ENCODE measurements at places on chromosomes 5 and 9.
A peak's percentile ranks its signal among the peaks of the same experiment; 100 is the strongest.

DNA sequence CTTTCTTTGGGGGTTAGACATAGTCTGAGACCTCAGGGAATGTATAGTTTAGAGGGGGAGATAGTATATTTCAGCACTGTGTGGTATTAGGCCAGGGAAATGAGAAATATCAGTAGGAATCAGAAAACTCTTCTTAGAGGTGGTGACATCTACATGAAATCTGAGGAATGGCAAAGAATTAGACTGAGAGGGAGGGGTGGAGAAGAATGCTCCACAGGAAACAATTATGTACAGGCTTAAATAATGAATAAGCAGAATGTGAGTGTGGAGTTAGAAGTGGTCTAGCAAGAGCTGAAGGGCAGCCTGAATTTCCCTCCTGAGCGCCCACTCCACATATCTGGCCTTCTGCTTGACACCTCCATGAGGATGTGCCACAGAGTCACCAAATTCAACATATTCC lies 3.6 kb upstream of the MACIR start:
- no peak for DNase-seq

- no peak for DNase-seq
Observed at GRCh38 chr9:73133921-73134407, 17.7 kb upstream of the ANXA1 start.

- DNase-seq, result no peak
Observed at GRCh38 chr9:108562176-108562575, 293.6 kb downstream of the ACTL7B start.

DNA sequence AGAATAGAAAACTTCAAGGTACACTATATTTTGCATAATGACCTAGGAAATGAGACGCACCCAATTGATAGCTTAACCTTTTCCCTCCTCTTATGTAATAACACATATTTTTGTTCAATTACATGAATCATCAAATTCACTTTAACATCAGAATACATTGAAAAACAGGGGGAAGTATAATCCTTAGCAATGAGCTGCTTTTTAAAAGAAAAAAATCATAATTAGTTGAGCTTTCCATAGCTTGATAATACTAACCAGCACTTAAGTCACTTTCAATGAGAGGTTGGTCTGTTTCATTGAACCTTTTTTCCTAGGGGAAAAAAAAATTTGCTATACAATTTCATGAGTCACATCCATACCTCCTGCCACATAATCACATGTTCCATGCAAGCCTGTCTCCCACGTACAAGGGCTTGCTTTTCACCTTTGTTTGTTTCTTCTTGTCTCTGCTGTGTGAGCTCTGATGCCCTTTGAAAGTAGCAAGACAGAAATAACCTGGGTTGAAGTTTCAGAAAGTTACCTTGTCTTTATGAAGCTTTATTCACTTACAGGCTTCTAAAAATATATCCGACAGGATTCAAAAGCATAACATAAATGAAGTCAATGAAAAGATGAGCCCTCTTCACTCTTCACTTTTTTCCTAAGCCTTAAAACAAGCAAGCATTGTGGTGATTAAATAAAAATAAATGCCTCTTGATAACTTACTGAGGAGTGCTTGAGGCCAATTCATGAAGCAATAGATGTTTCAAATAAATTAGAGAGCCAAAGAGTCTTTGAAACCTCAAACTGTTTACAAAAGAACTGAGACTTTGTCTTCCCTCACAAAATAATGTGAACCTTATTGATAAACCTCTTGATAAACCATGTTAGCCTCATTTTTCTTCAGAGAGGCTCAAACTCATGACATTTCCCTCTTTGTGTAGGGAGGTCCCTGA lies 108.5 kb downstream of the FEM1C start:
- no peak for DNase-seq

DNA sequence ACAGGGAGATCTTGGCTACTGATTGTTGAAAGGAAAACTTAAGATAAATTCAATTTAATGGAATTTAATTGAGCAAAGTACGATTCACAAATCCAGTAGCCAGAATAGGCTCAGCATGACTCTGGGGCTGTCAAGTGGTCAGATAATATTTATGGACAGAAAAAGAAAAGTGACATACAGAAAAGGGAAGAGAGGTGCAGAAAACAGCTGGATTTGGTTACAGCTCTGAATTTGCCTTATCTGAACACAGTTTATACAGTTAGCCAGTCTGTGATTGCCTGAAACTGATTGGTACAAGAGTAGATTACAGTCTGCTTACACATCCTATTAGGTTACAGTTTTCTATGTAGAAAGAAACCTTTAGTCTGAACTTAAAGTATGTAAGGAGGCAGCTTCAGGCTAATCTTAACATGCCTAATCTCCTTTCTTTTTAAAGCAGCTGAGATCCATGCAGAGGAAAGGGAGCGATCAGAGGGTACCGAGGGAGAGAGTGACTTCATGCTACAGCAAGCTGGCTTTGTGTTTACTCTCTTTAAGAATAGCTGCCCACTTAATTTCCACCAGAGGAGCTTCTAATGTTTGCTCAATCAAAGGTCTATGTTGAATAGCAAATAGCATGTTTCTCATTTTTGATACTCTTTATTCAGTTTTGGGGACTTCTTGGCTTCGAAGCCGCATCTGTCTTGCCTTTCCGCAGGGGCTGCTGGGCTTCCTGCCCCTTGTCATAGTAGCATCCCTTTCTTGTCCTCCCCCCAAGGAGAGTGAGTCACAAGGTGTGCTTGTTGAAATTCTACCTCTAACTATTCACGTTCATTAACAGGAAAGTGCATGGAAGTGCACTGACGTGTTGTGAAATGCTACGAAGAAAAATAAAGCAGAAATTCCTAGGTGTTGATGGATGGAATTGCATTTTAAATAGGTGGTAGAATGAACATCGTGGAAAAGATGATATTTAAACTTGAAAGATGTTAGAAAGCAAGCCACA lies 761.2 kb downstream of the TAF11L14 start:
- DNase-seq, result no peak

GRCh38 chr5:57902095-57902494 lies 419.5 kb upstream of the ACTBL2 start:
- no peak for DNase-seq

DNA sequence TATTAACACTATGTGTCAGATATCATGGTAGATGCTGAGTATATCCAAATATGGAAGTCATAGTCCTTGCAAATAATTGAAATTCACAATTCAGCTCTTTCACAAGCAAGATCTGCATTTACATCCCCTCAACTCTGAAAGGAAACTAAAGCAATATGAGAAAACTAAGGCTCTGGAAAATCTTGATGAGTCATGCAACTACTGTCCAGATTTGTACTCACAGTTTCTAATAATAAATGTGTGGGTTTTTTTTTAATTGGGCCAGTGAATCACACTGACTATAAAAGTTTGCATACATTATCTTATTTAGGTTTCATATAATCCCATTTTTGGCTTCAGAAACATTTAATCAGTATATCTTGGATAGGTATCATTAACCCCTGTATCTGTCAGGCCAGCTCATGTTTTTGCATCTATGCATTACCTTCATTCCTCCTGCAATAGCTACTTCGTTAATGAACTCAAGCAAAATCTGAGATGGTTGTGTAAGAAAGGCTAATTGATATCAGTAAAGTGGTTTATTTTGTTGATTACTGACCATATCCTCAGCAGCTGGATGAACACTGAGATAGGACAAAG lies 58.7 kb upstream of the PRR16 start:
- DNase-seq, result no peak

- DNase-seq, result no peak
Observed at GRCh38 chr9:125404733-125405132, 143.1 kb downstream of the GAPVD1 start.

DNA sequence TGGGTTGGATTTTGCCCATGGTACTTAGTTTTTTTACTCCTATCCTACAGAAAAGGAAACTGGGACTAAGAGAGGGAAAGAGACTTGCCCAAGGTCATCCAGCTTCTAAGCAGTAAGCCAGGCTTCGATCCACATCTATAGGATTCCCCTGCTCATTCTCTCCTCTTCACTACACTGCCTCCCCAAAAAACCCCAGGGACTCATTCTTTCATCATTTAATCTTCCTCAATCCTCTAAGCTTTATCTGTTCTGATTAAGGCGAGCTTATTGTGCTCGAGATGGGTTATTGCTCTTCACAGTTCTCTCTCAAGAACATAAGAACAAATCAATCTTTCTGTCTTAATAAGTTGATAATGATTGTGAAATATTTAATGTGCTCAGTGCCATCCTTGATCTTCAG lies 511.1 kb upstream of the BRINP1 start:
- no peak for DNase-seq

- DNase-seq, result no peak
Observed at GRCh38 chr9:75148561-75148960, 60.2 kb downstream of the OSTF1 start.

DNA sequence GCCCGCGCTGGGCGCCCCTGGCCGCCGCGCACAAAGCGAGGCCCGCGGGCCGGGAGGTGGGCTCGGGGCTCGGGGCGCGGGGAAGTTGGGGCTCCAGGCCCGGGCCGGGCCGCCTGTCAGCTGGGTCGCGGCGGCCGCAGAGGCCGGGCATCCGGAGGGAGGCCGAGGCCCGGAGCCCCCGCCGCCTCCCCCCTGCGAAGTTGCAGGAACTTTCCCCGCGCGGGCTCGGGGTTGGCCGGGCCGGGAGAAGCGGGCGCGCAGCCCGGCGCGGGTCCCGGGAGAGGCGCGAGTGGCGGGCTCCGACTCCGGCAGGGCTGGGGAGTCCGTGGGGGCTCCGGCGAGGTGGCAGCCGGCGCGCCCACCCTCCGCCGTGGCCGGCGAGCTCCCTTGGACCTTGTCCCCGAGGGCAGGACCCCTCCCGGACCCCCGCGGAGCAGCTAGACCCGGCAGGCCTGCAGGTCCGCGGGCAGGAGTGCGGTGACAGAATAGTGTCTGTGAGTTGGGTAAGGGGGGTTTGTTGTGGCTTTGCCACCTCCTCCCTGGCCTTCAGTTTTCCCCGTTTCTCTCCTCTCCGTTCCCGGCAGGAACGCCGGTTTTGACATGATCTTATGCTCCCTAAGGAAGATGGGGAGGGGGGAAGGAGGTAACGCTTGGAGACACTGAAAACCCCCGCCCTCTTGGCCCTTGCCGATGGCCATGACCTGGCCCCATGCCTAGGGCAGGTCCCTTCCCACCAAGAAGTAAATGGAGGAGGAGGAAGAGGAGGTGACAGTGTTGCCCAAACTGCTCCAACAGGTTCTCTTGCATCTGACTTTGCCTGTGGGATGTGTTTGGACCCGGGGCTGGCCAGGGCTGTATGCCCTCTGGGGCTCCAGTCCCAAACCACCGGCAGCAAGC lies 942 bp downstream of the PHF2 start:
- DNase-seq, result peak; percentile 43

GRCh38 chr9:70602321-70603019 lies 188.0 kb upstream of the KLF9 start:
- DNase-seq, result peak; percentile 46

DNA sequence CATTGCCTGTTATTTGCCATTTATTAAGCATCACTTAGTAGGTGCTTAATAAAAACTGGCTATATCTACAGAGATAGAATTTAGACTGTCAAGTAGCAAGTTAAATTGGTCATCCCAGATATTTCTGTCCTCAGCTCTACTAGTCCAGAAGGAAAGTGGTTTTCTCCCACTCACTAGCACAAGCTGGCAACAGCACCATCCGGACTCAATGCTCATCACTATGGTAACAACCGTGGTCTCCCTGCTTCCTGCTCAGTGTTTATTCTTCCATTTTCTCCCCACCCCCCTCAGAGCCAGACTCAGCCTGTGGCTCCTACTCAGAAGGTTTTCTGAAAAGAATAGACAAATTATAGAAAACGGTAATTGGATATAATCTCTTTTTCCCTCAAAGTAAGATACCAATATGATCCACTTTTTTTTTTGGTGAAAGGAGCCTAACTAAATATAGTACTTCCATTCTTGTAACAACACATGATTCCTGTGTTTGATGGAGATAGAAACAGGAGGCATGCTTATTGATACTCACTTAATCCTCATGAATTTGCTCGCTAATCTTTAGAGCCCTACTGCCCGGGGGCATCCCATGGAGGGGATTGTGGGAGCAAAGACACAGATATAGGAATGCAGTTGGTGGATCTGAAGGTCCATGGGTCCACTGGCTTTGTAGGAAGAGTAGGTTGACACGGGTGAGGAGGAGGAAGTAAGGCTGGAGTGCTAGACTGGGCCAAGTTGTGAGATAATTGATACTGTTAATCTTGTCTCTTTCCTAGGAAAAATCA lies 191.4 kb downstream of the MAN2A1 start:
- no peak for DNase-seq

DNA sequence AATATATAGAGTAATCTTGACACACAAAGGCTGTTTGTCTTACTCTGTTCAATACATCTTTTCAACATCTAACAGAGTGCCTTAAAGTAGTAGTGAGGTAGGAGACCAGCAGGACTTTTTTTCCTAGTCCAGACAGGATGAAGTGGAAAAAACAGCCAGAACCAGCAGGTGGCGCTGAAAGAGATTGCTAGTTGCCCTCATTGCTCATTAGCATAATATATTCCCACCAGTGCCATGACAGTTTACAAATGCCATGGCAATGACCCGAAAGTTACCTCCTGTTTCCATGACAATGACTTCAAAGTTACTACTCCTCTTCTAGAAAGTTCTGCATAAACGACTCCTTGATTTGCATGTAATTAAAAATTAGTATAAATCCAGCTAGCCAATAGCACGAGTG lies 387.4 kb downstream of the ACTL7B start:
- peak; percentile 42 for DNase-seq

DNA sequence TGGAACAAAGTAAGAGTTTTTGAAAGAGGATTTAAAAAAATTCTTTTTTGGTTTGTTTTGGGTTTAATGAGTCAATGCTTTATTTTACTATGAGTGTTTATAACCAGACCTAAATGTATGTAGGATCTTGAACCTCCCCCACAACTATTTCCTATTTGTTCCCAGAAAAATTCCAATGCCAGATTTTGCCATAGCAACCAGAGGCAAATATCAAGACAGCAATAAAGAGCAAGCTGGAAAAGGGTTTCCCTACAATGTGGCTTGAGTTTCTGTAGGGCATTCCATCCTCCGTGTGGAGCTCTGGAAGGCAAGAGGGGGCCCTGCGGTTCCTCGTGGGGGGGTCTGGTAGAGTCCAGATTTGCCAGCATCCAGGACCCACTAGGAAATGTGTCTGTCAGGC lies 27.8 kb upstream of the GDNF start:
- DNase-seq, result no peak

- DNase-seq, result no peak
Observed at GRCh38 chr5:112720576-112720975, 17.1 kb upstream of the APC start.

- DNase-seq, result no peak
Observed at GRCh38 chr5:54991416-54991815, 6.0 kb upstream of the ESM1 start.
